ENCODE measurements at places on chromosomes 6 and 20.

GRCh38 chr6:74550821-74551220, 655.0 kb downstream of the COL12A1 start:
- DNase-seq, result no peak

- no peak for DNase-seq
These were observed 206.5 kb downstream of the DOK5 start for GRCh38 chr20:54681869-54682268.

GRCh38 chr20:14724036-14724435, 386.6 kb upstream of the FLRT3 start:
- no peak for DNase-seq

DNA sequence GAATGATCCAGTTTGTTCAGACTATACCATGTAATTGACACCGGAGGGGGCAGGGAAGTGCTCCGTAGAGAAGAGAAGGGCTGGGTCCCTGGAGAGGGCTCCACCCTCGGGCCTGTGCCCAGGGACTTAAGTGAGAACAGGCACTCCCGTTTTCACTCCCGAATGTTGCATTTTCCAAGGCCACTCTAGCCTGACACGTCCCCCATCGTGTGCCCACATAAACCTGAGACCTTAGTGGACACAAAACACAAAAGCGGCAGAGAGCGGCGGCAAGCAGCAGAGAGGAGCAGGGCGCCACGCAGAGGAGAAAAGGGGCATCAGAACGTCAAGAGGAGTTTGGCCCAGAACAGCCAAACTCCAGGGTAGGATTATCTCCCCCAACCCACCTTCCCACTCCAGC, 1405.1 kb downstream of the GRIK2 start:
- no peak for DNase-seq

DNA sequence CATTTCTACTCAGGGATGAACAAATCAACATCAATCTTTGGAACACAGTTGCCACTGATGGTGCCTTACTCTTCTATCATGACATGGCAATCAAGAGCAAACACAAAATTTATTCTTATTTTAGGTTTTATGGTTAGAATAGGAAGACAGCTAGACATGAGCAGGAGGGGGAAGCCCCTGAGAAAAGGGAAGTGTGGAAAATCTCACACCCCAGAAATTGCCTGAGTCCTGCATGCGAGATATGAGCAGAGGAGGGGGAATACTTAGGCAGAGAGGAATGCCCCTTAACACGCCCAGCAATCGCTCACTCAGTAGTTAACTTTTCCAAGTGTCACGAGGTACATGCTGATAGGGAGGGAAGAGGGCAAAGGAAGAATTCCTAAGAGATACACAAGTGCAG, 79.3 kb downstream of the PLG start:
- DNase-seq, result no peak

DNA sequence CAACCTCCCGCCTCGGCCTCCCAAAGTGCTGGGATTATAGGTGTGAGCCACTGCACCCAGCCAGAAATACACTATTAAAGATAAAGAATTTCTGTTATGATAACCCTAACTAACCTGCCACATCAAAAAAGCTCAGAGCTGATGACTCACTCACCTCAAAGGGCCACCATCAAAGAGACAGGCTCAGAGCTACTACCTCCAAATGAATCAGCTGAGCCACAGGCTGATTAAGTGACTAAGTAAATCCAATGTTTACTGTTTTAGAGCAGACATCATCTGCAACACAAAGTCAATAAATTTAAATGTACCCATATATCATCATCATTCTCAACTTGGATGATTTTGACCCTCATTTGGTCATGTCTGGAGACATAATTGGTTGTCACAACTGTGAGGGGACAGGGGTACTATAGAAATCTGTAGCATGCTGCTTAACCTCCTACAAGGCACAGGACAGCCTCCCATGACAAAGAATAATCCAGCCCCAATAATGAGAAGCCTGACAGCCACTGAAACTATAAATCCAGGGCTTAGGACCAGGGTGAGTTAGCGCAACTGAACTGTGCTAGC, 106.5 kb downstream of the ATP9A start:
- DNase-seq, result no peak

GRCh38 chr20:31979713-31980426, 11.9 kb downstream of the XKR7 start:
- DNase-seq, result no peak

- DNase-seq, result no peak
These were observed 30.3 kb upstream of the AFDN start for GRCh38 chr6:167796192-167796981.

- DNase-seq, result no peak
These were observed 738.6 kb downstream of the C6orf118 start for GRCh38 chr6:164570801-164571200.

GRCh38 chr6:40882323-40882997, 156.6 kb downstream of the UNC5CL start:
- no peak for DNase-seq

- no peak for DNase-seq
These were observed 29.9 kb upstream of the BACH2 start for GRCh38 chr6:90326404-90327057.

GRCh38 chr6:166307082-166308032, 835 bp downstream of the PRR18 start:
- DNase-seq, result peak; percentile 3

- no peak for DNase-seq
These were observed 76.3 kb downstream of the MRPL14 start for GRCh38 chr6:44050872-44051505.

GRCh38 chr6:107668743-107669474, 155.2 kb downstream of the SCML4 start:
- no peak for DNase-seq

GRCh38 chr6:153525998-153526397, 394.9 kb upstream of the RGS17 start:
- no peak for DNase-seq

GRCh38 chr6:96171112-96171511, 155.3 kb downstream of the FUT9 start:
- no peak for DNase-seq

- DNase-seq, result no peak
These were observed 55.9 kb upstream of the DOK5 start for GRCh38 chr20:54419531-54419930.

DNA sequence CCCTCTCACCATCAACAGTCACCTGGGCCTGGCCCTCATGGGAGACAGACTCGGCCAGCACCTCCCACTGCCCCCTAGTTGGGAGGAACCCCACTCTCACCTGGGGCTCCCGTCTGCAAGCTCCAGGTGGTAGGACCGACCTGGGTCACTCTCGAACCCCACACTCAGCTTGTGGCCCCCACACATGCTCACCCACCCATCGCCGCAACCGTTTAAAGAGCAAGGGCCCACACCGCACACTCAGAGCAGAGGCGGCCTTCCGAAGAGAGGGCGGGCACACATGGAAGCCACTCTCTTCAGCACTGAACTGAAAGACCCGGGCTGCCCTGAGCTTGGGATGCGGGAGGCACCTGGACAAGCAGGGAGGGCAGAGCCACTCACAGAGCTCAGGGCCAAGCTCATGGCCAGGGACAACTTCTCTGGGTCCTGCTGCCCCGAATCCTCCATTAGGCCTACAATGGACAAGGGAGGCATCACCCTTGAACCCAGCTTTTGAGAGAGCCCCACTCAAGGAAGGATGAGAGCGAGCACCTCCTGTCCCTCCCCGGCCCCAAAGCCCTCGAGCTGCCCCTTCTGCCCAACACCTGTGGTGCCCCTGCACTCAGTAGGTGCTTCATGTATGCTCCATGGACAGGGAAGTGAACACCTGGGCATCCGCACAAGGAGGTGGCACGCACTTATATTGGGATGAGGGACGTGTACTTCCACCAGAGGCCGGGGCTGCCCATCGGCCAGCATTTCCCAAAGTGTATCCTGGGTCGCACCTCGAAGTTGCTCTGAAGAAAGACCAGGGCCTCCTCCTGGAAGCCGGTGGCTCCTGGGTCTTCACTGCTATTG, 50.4 kb downstream of the YTHDF1 start:
- no peak for DNase-seq

DNA sequence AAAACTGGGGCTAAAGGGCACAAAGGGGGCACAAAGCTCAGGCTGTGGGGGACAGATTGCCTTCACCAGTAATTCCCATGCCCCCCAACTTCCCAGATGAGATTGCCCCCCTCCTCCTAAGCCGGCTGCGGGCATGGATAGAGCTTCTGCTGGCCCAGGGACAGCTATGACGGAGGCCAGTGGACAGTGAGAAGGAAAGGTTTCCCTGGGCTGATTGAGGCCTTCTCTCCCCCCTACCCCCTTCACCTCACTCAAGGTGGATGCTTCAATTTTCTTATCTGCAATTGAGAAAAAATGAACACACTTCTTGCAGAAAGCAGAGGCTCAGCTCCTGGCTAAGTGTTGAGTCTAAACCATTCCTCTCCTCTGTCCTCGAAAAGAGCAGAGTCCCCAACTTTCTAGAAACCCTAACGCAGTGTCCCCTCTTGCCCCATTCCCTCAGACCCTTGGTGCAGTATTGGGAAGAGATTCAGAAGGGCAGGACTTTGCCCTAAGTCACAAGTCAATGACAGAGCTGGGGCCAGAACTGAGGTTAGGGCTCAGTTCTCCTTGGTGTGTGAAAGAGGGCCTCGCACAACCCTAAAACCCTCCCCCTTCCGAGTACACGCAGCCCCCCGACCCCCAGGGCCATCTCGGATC, 808 bp downstream of the SDC4 start:
- DNase-seq, result no peak

DNA sequence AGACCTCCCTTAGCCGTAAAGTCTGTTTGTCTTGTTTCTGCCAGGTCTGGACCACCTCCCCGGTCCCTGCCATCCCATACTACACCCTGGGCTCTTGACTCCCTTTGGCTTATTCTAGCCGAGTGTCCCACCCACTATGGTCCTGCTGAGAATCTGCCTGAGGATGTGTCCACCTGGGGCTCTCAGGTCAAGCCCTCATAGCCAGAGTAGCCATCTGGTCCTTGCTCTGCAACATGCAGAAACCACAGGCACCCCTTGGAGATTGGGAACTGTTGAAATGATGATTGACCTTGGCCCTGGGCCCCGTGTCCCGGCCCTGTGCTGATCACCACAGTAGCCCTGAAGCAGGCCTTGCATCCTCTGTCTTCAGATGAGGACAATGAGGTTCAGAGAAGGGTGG, 44.0 kb downstream of the VSTM2L start:
- no peak for DNase-seq

DNA sequence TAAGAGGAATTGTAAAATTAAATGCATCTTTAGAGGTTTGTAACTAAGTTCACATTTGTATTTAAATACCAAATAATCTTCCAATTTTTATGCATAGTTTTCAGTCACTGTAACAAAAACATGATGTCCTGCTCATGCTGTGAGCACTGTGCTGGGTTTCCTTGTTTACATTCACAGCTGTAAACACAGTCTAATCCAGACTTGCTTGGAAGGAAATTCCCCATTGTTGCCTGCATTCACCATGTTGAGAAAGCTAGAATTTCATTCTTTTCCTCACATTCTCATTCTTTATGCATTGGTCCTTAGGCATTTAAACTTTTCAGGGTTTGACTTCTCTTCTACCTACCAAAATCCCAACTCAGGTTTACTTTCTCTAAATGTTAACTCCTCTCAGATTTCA, 242.0 kb upstream of the TBX18 start:
- DNase-seq, result no peak

DNA sequence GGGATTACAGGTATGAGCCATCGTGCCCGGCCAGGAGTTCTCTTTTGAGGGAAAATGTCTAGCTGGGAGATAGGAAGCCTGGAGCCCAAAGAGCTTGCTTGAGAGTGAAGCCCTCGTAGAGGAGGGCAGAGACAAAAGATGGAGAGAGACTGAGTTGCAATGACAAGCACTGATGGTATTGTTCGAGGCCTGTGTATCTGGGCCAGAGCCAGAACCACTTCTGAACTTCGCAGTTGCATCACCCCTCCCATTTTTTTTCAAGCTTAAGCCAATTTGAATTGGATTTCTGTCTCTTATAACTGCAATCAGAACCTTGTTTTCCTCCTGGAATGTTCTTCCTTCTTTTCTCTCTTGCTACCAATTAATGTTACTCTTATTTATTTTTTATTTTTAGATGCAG, 83.1 kb downstream of the KCNB1 start:
- no peak for DNase-seq

DNA sequence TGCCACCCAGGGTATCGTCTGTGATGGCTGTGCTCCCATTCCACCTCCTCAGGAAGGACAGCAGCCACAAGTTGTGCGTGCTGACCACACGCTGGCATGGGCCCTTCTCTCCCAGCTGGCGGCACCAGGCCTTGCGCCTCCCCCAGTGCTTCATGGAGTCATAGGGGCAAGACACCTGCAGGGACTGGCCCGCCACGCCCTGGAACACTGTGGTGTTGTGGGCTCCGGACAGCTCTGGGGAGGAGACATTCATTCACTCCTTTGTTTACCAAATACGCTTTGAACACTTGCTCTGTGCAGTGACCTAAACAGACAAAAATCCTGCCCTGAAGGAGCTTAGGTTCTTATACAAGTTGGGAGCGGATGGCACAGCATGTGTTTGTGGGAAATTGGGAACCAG, 1.5 kb downstream of the TREM2 start:
- no peak for DNase-seq

DNA sequence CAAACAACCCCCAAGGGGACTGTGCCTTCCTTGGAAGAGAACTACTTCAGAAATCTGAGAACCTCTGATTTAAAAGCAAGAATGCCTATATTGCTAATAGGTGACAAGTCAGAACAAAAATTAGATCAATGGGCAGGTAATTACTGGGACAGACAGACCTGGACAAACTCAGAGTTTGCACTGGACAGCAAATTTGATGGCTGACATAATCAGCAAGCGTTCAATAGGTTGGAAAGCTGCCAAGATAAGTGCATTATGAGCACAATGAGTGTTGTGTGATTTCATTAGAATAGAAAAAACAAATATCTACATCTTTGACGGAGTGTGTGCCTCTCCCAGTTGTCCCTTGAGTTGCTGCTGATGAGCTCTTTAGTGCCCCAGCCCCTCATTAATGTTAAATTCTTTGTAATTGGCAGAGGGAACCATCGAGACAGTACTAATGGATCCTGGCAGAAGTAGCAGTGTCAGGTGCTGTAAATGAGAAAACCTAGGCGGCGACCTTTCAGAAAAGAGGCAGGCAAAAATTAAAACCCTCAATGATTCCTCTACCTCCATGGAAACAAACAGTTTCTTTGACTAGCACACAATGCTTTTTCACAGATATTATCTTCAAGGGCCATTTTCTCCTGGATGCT, 116.5 kb upstream of the COL21A1 start:
- DNase-seq, result no peak

GRCh38 chr6:40325791-40326190, 261.4 kb downstream of the LRFN2 start:
- DNase-seq, result no peak

Measured in effector memory CD4-positive, alpha-beta T cell (primary cell).